ENCODE measurements at places on chromosomes 3 and 15.

- no peak for DNase-seq
Measured at GRCh38 chr3:42032693-42033349, 58.3 kb upstream of the TRAK1 start.

DNA sequence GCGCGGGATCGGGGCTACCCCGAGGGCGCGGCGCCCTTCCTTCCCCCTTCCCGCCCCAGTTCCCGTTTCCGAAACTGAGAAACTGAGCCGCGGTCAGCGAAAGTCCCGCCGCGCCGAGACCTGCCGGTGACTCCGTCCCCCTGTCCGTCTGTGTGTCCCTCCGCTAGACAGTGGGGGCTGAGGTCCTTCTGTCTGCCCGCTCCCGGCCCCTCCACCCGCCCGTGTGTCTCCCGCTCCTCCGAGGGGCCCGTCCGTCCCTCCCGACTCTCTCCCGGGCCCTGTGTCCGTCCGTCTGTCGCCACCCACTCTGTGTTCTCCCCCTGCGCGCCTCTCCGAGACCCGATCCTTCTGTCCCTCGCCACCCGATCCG lies 426 bp downstream of the PRKCD start:
- no peak for DNase-seq

- no peak for DNase-seq
Measured at GRCh38 chr3:56019490-56020146, 448.6 kb downstream of the ERC2 start.

GRCh38 chr3:63918321-63918720 lies 6.1 kb upstream of the SCAANT1 start:
- DNase-seq: no peak

DNA sequence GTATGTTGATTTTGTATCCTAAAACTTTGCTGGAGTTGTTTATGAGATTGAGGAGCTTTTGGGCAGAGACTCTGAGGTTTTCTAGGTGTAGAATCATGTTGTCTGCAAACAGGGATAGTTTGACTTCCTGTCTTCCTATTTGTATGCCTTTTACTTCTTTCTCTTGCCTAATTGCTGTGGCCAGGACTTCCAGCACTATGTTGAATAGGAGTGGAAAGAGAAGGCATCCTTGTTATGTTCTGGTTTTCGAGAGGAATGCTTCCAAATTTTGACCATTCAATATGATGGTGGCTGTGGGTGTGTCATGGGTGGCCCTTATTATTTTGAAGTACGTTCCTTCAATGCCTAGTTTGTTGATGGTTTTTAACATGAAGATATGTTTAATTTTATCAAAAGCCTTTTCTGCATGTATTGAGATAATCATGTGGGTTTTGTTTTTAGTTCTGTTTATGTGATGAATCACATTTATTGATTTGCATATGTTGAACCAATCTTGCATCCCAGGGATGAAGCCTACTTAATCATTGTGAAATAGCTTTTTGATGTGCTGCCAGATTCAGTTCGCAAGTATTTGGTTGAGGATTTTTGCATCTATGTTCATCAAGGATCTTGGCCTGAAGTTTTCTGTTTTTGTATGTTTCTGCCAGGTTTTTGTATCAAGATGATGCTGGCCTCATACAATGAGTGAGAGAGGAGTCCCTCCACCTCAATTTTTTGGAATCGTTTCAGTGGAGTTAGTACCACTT lies 188.1 kb downstream of the MINAR1 start:
- DNase-seq: no peak

GRCh38 chr3:13014755-13015285 lies 58.4 kb downstream of the IQSEC1 start:
- DNase-seq: no peak

DNA sequence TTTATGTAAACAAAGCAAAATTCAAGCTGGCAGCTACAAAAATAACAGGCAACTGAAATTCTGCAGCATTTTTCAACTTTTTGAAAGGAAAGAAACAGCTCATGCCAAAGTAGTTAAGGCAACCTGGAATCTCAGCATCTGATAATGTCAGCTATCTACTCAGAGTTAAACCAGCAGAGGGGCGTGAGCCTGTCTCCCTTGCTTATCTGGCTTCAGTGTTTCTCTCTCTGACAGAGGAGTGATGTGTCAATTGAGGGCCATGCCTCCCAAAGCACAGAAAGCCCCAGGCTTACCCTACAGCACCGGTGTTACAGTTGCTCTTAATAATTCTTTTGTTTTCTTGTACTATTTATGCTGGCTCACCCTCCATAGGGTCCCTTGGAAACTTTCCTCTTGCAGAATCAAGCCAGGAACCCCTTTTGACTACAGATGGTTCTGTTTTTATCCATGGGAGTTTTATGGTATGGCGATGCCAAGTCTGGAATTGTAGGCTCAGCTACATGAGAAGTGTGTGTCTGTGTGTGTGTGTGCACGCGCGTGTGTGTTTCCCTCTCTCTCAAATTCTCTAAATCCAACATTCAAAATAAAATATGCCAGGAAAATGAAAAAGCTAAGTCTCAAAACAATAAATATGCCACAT lies 7.3 kb downstream of the TMEM212 start:
- no peak for DNase-seq

- no peak for DNase-seq
Measured at GRCh38 chr3:17605032-17605431, 137.4 kb downstream of the TBC1D5 start.

GRCh38 chr15:29092376-29093064 lies 177.1 kb downstream of the NSMCE3 start:
- DNase-seq: no peak

GRCh38 chr3:16885593-16886302 lies 993 bp downstream of the PLCL2 start:
- no peak for DNase-seq

GRCh38 chr3:172696357-172696756 lies 14.5 kb downstream of the NCEH1 start:
- no peak for DNase-seq

GRCh38 chr15:95284492-95284891 lies 1046.0 kb upstream of the NR2F2 start:
- no peak for DNase-seq

GRCh38 chr3:113055201-113055600 lies 64.4 kb downstream of the GTPBP8 start:
- DNase-seq: no peak

DNA sequence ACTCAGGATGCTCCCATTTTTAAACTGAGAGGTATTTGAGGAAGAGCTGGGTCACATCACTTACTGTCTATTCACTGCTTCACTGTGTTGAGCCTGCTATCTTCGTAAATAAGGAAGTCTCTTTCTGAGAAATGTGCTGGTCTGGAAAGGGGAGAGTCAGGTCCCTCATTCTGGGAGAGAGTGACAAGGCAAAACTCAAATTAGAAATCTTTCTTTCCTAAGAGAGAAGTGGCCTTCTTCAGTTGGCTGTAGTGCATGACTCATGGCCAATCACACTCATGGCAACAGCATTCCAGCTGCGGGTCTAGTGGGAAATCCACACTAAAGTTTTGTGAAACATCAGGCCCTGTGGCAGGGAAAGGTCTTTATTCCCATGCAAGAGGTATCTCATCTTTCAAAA lies 11.5 kb upstream of the TIMP4 start:
- DNase-seq: no peak

GRCh38 chr3:31166249-31166885 lies 271.9 kb upstream of the GADL1 start:
- no peak for DNase-seq

Data from stimulated activated CD8-positive, alpha-beta memory T cell treated with anti-CD3 and anti-CD28 coated beads, Interleukin-7, amount 100 ng/mL, for 24 hours (primary cell).